ENCODE measurements at places on chromosomes 6 and 20.

DNA sequence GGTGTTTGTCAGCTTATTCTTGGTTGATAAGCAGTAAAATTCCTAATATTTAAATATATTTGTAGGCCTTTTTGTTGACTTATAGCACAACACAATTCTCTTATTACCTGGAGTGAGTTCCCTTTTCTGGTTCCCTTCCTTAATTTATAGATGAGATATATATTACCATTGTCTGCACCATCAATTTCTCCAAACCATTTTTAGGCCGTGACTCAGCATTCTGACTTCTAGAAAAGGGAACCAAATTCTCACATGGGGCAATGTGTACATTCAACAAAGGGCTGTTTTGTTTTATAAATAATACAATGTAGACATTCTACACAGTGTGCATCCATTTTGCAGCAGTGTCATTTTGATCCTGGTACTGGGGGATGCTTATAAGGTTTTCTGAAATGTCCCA lies 52.8 kb downstream of the NCOA7 start:
- DNase-seq = no peak

GRCh38 chr6:117548797-117549301 lies 53.5 kb downstream of the GOPC start:
- DNase-seq = no peak

DNA sequence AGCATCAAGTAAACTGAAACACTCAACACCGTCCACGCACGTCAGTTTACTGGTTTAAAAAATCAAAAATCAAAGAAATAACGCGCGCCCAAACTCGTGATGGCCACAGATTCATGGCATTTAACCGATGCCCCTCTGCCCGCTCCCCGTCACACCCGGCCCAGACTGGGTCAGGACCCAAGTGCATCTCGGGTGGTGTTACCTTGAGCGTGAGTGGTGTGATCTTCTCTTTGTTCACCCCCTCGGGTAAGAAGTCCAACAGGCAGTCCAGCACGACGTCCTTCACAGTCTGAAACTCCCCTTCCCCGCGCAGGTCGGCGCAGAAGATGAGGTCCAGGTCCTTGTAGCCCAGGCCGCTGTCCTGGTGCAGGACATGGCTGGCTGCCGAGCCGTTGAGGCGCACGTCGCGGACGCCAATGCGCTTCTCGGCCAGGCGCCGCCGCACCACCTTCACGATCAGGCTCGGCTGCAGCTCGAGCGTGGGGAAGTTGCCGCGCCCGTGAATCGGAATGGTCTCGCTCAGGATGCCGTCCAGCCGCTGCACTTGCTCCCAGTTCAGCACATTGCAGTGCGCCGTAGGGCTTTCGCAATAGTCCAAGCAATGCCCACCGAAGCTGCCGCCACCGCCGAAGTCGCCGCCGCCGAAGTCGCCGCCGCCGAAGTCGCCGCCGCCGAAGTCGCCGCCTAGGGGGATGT lies 945 bp downstream of the TENT5A start:
- DNase-seq = no peak

DNA sequence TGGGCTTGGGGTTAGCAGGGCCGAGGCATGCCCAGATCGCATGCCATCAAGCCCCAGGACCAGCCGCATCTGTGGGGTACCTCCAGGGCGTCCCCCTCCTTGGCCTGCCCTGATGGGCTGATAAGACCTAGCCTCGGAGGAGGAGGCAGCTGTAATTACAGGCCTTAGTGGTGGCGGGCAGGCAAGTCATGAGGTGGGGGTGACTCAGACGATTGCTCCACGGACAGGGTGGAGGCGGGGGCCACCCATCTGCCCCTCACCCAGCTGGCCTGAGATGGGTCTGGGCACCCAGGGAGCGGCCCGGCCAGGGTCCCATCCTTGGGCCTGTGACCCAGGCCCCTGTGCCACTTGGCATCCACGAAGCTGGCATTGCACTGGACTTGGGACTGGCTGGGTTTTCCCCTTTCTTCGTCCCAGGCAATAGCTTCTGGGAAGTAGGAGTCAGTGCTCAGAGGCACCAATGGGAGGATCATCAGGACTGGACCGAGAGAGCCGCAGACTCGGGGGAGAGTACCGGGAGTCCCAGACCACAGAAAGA lies 57.5 kb downstream of the CEBPB start:
- DNase-seq = no peak

- DNase-seq = no peak
These were observed 93.7 kb downstream of the CDS2 start for GRCh38 chr20:5220321-5221060.

GRCh38 chr6:3266170-3266569 lies 7.4 kb downstream of the PSMG4 start:
- no peak for DNase-seq
